ENCODE measurements at places on chromosomes 1 and 21.

DNA sequence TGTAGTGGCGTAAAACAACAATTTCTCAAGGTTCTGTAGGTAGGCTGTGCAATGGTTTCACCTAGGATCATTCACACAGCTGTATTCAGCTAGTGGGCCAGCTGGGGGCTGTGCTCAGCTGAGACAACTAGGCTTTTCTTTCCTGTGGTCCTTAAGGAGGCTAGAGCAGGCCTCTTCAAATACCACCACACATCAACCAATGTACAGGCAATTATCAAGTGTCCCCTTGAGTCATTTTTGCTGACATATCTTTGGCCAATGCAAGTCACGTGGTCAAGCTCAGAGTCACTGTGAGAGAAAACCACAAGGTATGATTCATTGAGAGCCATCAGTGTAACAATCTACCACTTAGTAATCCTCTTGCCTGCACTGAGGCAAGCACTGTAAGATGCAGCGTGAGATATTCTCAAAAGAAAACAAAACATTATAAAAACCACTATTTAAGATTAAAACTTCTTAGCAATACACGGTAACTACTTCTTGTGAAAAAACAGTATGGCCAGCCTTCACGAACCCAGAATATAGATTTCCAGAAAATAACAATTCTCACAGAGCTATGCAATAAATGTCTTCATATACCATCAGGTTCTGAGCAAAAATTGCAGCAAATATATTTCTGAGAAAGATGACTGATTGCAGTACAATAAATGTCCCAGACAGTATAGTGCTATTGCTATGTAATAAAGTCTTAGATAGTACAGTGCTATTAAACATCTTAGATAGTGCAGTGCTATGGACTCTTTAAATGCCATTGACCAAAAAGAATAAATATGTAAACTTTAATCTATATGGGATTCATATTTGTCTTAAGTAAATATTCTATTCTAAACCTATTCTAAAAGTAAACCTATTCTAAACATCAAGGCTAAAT lies 55.3 kb downstream of the NME7 start:
- peak; percentile 87 for DNase-seq

DNA sequence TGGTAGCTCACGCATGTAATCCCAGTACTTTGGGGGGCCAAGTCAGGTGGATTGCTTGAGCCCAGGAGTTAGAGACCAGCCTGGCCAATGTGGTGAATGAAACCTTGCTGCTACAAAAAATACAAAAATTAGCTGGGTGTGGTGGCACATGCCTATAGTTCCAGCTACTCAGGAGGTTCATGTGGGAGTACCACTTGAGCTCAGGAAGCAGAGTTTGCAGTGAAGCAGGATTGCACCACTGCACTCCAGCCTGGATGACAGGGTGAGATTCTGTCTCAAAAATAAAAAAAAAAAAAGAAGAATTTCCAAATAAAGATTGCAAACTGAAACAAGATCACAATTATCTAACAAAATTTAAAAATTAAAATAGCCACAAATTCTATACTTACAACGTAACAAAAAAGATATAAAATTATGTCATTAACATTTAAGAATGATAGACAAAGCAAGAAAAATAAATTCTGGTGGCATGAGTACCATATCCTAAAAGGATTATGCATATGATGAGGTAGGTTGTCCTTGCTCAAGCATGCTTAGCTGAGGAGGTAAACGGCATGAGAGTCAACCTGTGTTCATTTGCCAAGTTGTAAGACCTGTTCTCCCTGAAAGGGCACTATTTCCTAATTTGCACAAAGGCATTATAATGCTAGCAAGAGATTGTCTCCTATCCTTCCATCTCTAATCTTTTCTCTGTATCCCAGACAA lies 20.2 kb downstream of the IPP start:
- DNase-seq = no peak

GRCh38 chr1:8382608-8383505 lies 64.9 kb downstream of the SLC45A1 start:
- no peak for DNase-seq

- DNase-seq = no peak
These were observed 76.9 kb downstream of the EPS15 start for GRCh38 chr1:51442198-51442597.

GRCh38 chr1:86567341-86567740 lies 20.5 kb downstream of the CLCA4 start:
- no peak for DNase-seq

- no peak for DNase-seq
These were observed 13.9 kb downstream of the URB1 start for GRCh38 chr21:32378956-32379355.

- no peak for DNase-seq
These were observed at the start of gene COL9A2 for GRCh38 chr1:40316595-40317393. TSS of gene COL9A2 (minus strand) at chr1:40317286. CDS start at chr1:40317197, 89 bp downstream.
